ENCODE measurements at places on chromosomes 16 and 17.

DNA sequence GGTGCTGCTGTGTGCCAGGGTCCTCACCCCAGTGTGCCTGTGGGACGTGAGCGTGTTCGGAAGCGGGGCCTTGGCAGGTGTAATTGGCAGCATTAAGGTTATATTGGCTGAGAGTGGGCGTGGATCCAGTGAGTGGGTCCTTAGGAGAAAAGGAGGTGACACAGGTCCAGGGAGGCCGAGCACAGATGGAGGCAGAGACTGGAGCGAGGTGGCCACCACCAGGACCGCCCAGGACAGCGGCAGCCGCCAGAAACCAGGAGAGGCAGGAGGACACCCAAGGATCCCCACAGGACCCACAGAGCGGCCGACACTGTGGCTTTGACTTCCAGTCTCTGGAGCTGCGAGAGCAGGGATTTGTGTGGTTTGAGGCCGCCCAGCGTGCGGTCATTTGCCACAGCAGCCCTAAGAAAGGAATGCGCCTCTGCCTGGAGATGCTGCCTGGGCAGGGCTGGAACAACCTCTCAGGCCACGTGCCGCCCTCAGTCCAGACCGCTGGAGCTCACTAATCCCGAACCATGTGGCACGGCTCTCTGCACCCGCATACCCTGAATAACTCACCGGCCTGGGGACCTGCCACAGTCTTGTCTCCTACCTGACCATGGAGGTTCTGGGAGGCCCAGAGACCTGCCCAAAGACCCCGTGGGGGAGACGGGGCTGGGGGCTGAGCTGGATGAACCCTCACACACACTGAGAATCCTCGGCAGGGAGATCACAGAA is 45.4 kb downstream of the SOX8 start:
- DNase-seq, result no peak

DNA sequence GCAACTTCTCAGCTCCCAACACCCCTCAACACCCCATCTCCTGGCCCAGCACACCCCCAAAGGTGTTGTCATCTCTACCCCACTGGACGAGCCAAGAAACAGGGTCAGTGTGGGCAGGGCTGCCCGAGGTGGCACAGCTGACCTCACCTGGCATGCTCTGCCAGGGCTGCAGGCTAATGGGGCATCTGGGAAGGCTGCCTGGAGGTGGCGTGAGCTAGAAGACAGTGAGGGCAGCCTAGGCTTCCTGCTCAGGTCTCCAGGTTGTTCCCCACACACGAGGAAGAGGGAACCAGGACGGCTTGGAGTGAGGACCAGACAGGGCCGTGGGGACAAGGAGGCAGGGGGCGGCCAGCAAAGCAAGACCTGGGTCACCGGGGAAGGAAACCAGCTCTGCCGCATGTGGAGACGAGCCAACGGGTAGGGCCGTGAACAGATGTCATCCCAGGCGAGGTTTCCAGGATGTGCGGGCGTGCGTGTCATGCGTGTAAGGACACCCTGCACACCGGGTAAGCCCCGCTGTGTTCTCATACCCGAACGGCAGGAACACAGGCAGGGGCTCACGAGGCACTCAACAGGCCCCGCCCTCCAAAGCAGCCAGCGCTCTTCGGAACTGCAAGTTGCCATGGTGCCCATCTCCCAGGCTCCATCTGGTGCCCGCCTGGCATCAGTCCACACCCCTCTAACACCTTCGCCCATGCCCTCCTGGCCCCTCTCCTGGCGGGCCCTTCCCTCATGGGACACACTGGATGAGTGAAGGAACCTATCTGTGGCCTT is 29.6 kb upstream of the PVALEF start:
- DNase-seq, result no peak

DNA sequence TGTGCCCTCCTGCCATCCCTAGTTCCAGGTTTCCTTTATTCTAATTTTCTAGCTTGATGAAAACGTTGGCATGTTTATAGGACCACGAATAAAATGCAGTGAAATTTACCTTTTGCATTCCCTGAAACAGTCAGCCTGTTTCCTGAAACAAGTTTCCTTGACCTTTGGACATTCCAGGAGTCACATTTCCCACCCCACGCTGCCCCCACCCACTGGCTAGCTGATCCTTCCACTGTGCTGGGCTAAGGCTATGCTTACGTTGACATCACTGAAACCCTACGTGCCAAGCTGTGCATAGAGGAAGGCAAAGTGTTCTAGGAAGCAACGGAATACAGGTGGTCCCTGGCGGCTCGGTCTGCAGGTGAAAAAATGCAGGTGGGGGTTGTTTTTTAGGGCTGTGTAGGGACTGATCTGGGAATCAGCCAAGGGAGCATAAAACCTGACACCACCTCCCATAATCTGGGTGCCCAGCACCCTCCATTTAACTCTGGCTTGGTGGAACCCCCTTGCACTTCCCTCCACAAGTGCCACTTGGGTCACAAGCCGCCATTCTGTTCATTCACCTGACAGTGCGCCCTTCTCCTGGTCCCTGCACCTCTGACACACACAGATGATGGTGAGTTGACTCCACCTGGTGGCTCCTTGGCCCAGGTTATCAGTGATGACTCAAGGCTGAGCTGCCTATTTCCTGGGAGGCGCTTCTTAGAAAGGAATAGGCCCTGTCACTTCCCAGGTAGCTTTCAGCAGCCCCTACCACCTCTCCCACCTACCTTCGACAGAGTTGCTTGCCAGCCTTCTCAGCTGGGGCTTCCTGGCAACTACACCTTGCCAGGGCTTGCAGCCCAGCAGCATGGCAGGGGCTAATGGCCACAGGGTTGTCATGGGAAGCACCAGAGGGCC is 83.7 kb downstream of the N4BP1 start:
- DNase-seq, result peak; percentile 85

DNA sequence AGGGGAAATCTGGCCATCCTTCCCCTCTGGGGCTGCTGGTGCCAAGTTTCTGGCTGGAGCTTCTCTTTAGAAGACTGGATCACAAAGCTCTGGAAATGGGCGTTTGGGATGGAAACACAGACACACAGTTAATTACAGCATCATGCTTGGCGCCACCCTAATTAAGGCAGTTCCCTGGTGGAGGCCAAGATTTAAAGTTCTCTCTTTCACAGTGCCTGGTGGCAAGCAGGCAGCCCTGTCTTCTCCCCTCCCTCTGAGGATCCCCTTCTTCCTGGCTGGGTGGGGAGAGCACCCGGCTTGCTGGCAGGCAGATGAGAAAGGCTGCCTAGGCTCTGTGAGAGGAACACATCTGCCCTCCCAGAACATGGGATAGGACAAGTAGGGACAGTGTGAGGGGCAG is 59.0 kb upstream of the NKD1 start:
- no peak for DNase-seq

- DNase-seq, result no peak
These were observed 51.5 kb downstream of the GSG1L start for GRCh38 chr16:28011971-28012445.

GRCh38 chr16:84421938-84422220 is 53.5 kb downstream of the ATP2C2 start:
- no peak for DNase-seq

GRCh38 chr16:58187665-58188421 is 10.1 kb downstream of the CSNK2A2 start:
- no peak for DNase-seq

- DNase-seq, result no peak
These were observed 35.8 kb downstream of the HSD17B2 start for GRCh38 chr16:82070656-82071369.

GRCh38 chr16:10338426-10338825 is 47.4 kb upstream of the ATF7IP2 start:
- DNase-seq, result no peak

DNA sequence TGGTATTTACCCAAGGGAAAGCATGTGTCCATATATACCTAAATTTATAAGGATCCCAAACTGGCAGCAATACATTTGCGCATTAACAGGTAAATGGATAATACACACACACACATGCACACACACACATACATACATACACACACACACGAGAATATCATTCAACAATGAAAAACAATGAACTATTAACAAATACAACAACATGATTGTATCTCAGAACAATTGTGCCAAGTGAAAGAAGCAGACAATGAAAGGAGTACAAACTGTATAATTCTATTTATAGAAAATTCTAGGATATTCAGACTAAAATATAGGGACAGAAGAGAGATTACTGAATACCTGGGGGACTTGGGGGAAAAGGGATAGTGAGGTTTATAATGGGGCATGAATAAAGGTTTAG is 323.0 kb downstream of the KCNJ2 start:
- no peak for DNase-seq

DNA sequence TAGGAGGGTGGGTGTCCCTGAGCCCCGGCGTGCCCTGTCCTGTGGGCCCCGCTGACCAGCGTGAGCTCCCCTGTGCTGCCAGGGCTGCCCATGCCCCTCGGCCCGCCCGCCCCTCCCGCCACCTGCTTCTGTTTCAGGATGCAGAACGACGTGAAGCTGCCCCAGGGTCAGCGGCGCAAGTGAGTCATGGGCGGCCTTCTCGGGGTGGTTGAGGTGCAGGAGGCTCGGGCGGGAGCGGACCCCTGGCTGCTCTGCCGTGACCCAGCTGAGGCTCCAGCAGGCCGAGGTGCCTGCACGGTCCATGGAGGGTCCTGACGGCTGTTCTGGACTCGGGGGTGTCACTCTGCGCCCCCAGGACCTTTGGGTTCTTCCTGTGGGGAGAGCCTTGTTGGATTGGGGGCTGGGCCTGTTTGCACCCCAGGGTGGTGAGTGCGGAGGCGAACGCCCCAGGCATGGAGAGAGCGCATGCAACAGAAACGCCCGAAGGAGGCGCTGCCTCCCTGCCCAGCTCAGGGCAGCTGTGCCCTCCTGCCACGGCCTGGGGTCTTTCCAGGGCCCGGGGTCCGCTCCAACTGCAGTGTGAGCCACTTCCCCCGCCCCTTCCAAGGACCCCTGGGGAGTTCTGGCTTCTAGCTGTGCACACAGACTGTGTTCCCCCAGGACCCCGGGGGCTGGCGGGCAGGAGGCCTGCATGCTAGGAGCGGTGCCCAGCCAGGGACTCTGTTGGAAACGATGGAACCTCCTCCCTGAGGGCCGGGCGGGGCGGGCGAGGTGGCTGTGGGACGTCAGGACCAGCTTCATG is 4.0 kb downstream of the SLC25A10 start:
- DNase-seq, result no peak

DNA sequence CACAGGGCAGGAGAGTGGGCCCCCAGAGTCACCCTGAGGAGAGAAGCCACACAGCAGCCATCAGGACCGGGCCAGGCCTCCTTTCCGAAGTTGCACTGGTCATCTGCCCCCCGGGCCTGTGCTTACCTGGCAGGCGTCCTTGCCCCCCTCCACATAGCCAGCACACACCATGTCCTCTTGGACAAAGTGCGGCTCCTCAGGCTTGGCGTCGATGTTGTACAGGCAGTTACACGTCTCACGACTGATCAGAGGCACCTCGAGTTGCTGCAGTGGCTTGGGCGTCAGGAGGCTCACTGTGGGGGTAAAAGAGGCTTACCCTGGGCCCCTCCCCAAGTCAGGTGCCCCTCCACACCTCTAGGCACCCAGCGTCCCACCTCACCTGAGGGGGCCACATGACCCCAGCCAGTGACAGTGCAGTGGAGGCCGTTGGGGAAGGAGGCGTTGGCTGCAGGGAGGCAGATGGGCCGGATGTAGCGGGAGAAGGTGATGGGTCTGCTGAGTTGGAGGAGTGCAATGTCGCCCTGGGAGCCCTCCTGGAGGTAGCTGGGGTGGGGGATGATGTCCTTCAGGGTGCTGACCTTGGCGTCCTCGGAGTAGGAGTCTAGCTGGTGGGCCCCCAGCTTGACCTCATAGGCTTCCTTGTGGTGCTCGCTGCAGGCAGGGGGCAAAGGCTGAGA is 3.1 kb downstream of the PRSS8 start:
- DNase-seq, result no peak

DNA sequence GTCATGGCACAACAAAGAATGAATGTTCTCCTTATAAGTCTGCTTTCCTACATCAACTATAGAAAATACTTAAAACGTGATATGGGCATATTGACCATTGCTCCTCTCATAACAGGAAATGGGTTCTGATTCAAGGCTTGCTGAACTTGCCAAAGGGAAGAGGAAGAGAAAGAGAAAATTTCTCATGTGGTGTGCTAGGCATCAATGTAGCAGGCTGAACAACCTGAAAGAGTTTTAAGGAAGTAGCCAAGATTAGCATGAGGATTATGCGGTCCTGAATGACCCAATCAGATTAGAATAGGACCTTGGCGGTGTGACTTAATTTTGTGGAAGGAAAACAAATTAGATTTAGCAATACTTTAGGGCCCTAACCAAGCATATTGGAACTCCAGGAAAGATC is 617.7 kb upstream of the CDH11 start:
- DNase-seq, result no peak

DNA sequence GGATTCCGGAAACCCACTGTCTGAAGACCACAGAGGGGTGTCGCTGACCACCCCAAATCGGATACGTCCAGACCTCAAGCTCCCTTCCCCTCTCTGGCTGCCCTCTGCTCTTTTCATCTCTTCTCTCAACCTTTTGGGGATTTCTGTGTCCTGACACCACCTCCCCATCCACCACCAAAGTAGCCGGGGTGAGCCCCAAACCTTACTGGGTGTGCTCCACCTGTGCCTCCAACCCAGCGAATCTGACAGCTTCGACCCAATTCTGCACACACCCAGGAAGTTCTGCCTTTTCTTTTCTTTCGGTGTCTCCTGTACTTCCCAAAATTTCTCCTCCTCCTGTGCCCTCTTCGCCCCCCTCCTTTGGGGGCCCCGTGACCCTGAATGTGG is 534 bp downstream of the KCTD11 start:
- DNase-seq, result no peak

DNA sequence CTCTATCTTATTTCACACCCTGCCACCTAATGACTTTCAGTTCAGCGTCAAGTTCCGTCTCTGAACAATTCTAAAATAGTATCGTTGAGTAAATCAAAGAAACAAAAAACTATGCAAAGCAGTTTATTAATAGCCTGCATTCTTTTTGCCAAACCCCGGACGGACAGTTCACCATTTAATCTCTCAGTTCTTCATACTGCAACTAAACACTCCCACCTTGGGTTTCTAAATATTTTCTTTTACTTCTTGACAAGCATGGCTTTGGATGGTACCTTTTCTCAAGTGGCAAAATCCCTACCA is 1.2 kb downstream of the MYH11 start:
- no peak for DNase-seq

All from HepG2 (cell line).